Panc1 (cell line): ENCODE measurements at places on chromosomes 6 and 20. TPM values are rescaled to one million over a fixed set of nuclear protein-coding genes. Genes with fewer than 3 reads are reported as not detected.

Gene RBM38
- 39.9 TPM for total RNA-seq

Gene SCP2D1
- total RNA-seq, result not detected

Gene MATN4
- 0.15 TPM for total RNA-seq

Gene SEL1L2
- not detected for total RNA-seq

Gene CLVS2
- total RNA-seq, result 1.1 TPM

Gene MDC1
- 68.6 TPM for total RNA-seq

Gene CRISP2
- total RNA-seq, result not detected

Gene PRRT1
- 1.3 TPM for total RNA-seq

Gene PDYN
- total RNA-seq, result not detected

Gene GTSF1L
- not detected for total RNA-seq

Gene CTNNBL1
- total RNA-seq, result 71.2 TPM
